ENCODE measurements at places on chromosomes 3 and 15.

GRCh38 chr3:172145031-172145686 is 105.8 kb downstream of the FNDC3B start:
- DNase-seq = no peak

GRCh38 chr3:167184511-167184910 is 195.6 kb downstream of the ZBBX start:
- DNase-seq = no peak

DNA sequence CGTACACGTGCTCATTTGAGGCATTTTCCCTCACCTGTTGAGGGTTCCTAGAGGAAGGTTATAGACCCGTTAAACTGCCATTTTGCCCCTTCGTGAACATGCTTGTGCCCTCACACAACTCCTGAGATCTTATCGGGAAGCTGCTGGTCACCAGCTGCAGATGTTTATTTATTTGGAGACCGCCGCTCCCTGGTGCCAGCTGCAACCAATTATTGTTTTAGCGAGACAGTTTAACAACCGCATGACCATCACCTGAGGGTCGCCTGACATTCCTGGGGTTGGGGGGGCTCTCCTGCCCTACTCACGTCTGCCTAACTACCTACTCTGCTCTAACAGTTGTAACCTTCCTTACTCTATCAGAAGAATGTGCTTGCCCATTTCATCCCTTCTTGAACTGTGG is 292.5 kb downstream of the MCTP2 start:
- DNase-seq = no peak

DNA sequence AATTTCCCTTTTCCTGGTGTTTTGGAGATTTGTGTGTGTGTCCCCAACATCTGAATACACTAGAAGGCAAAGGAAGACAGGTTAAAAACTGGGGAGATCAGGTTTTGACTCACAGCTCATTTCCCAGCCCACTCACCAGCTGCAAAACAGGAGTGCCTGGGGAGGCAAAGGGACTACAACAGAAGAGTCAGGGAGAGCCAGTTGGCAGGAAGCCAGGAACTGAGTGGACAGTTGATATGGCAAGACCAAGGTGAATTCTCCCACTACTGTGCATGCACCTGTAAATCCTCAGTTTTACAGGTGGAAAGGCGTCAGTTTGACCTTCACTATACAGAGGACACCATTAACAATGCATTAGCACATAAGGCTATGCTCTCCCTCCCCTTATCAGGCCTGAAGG is 901.5 kb upstream of the SEMA6D start:
- DNase-seq = peak; percentile 63

DNA sequence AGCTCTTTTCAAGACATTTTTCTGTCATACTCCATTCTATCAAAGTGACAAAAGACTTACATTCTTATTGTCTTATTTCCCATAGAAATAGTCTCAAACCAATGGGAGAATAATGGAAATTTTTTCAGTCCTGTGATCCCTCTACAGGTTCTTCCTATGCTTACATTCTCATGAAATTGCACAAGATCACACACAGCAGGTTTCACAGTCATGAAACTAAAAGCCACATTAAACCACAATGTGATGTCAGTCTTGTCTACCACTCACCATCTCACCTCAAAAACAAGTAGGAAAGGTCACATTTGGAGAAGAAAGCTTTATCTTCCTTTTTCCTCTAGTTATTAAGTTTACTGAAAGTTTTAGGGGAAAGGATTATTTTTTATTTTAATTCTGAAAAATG is 161.0 kb upstream of the RORA start:
- DNase-seq = no peak
